ENCODE measurements at places on chromosomes 1 and 21. TPM values are rescaled to one million over a fixed set of nuclear protein-coding genes. Genes with fewer than 3 reads are reported as not detected.

Gene C4BPB
- total RNA-seq = 1.9 TPM

Gene ADSS2
- 44.2 TPM for total RNA-seq

Gene TMEM200B
- total RNA-seq = not detected

Gene GPA33
- not detected for total RNA-seq

Gene KANK4
- 0.26 TPM for total RNA-seq

Gene CELA2B
- total RNA-seq = not detected

Gene USP25
- total RNA-seq = 12.0 TPM

Gene CHI3L1
- total RNA-seq = not detected

Gene LPAR3
- 0.16 TPM for total RNA-seq

Gene SERBP1
- 207 TPM for total RNA-seq

Gene GPR52
- not detected for total RNA-seq

Gene SPATA46
- total RNA-seq = not detected

Measured in A549 treated with Mapracorat at 1 μM for 4 hours (cell line).